ENCODE measurements at places on chromosomes 6 and 20. TPM values are rescaled to one million over a fixed set of nuclear protein-coding genes. Genes with fewer than 3 reads are reported as not detected.

Gene PACSIN1
- not detected for total RNA-seq

Gene EDN1
- 0.88 TPM for total RNA-seq

Gene PMEPA1
- 1.0 TPM for total RNA-seq

Gene PRND
- total RNA-seq, result not detected

Gene SEMG1
- not detected for total RNA-seq

Gene LY6G5C
- total RNA-seq, result 0.66 TPM

Gene TULP4
- 87.9 TPM for total RNA-seq

Gene PRRC2A
- total RNA-seq, result 105 TPM

Gene C6orf141
- 0.72 TPM for total RNA-seq

Gene HAO1
- not detected for total RNA-seq

Gene PNLDC1
- total RNA-seq, result not detected

Gene CCR6
- total RNA-seq, result not detected

Gene CGAS
- total RNA-seq, result 10.9 TPM

Gene NOX3
- not detected for total RNA-seq

Data from placental pericyte (primary cell).